ENCODE measurements at places on chromosomes 1 and 21.

DNA sequence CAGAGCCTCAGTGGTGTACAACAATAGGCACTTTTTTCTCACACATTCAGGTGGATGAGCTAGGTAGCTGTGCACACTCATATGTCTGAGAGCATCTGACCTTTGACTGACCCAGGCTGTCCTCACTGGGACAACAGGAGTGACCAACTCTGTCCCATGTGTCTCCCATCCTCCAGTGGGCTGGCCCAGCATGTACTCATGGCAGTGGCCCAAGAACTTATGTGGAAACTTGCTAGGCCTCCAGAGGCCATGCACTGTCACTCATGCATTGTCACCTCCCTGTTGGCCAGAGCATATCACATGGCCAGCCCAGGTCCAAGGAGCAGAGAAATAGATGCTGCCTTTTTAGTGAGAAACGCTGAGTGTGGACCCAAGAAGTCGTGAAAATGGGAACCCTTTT lies 158.8 kb downstream of the IGSF21 start:
- no peak for DNase-seq

GRCh38 chr1:69777423-69777822 lies 209.7 kb downstream of the LRRC7 start:
- DNase-seq = no peak

DNA sequence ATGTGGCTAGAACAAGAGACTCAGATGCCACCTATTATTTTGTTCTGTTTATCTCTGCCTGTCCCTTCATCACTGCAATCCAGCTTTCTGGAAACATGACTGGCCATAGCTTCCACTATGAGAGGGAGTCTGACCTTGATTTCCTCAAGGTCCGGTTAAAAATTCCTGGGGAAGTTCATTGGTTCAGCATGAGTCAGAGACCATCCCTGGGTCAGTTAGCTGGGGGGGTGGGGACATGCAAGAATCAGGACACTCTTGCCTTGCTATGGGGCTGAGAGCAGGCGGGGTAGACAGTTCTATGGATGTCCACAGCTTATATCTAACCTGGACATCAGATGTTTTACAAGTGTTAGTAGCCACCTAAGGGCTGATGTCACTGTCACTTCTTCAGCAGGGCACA lies 81.1 kb downstream of the TENT5C start:
- DNase-seq = no peak

- DNase-seq = peak; percentile 85
These were observed 3.0 kb upstream of the RGS2 start for GRCh38 chr1:192805832-192806323.

DNA sequence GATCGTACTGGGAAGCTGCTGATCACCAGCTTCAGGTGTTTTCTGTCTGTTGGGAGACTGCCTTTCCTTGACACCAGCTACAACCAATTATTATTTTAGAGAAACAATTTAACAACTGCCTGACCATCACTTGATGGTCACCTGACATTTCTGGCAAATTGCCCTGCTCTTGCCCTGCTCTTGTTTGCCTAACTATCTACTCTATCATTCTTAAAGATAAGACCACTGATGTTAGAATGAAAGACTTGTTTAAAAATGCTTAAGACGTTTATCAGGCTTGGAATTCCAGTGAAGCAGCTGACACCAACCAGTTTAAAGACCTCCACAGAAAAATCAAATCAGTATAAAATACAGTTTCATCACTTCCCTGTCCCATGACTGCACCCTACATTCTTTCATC lies 423.3 kb upstream of the CAMK1G start:
- DNase-seq = no peak

DNA sequence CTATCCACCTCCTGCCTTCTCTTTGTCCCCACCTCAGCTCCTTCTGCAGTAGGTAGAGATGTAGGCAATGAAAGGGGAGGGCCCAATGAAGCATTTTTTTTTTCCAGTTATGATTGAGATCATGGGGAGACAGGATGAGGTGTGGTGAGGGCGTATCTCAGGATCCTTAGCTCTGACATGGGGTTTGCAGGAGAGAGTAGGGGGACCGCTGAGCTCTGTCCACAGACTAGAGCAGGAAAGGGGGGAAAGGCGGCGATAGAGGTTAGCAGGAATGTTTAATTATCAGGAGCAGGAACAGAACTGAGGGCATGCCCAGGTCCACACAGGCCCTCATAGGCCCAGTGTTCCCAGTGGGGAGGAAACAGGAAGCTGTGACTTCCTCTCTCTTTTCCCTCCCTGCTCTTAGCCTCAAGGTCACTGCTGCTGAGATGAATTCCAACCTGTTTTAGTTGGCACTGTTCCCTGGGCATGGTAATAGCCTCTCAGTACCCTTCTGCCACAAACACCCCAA lies 901 bp upstream of the RXFP4 start:
- DNase-seq = no peak

GRCh38 chr1:171357179-171357578 lies 43.2 kb downstream of the FMO4 start:
- DNase-seq = no peak

Measured in CD4-positive, alpha-beta T cell treated with Interleukin-21 for 1 hour (primary cell).